ENCODE measurements at places on chromosomes 7 and 10.

- no peak for DNase-seq
Observed at GRCh38 chr10:107546284-107546683, 381.8 kb upstream of the SORCS1 start.

- DNase-seq, result no peak
Observed at GRCh38 chr10:132443983-132444876, 47.2 kb downstream of the PWWP2B start.

- DNase-seq, result no peak
Observed at GRCh38 chr10:97921581-97922021, 72.0 kb downstream of the GOLGA7B start.

- no peak for DNase-seq
Observed at GRCh38 chr7:148699782-148700629, 1.3 kb downstream of the CUL1 start.

DNA sequence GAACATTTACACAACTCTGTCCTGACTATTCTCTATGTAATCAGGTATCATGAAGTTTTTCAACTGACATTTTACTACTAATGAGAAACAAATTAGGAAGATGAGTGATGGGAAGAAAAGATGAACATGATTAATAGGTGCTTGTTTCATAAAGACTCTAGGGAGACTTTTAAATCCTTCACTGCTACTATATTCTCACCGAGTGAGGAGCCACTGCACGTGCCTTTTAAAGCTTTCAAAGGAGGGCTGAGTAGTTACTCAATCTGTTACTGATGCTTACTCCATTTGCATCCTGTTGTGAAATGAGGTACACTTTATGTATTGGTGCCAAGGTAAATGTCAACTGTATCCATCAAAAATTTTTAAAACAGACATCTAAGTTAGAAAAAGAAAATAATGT lies 1.3 kb upstream of the COMMD3 start:
- DNase-seq, result no peak

Data from stimulated activated CD8-positive, alpha-beta memory T cell treated with anti-CD3 and anti-CD28 coated beads, Interleukin-12 subunit alpha, Interleukin-12 subunit beta, amount 100 ng/mL, for 4 hours (primary cell).